Central memory CD4-positive, alpha-beta T cell (primary cell): ENCODE measurements at places on chromosomes 1 and 21.

GRCh38 chr1:53365437-53366063, 37.7 kb upstream of the LRP8 start:
- no peak for DNase-seq

- DNase-seq = no peak
Measured at GRCh38 chr1:89051300-89051954, 13.6 kb downstream of the GBP1 start.

- DNase-seq = no peak
Measured at GRCh38 chr1:220819467-220820026, 32.8 kb downstream of the MTARC1 start.

GRCh38 chr1:26789931-26790330, 2.2 kb downstream of the PIGV start:
- no peak for DNase-seq

DNA sequence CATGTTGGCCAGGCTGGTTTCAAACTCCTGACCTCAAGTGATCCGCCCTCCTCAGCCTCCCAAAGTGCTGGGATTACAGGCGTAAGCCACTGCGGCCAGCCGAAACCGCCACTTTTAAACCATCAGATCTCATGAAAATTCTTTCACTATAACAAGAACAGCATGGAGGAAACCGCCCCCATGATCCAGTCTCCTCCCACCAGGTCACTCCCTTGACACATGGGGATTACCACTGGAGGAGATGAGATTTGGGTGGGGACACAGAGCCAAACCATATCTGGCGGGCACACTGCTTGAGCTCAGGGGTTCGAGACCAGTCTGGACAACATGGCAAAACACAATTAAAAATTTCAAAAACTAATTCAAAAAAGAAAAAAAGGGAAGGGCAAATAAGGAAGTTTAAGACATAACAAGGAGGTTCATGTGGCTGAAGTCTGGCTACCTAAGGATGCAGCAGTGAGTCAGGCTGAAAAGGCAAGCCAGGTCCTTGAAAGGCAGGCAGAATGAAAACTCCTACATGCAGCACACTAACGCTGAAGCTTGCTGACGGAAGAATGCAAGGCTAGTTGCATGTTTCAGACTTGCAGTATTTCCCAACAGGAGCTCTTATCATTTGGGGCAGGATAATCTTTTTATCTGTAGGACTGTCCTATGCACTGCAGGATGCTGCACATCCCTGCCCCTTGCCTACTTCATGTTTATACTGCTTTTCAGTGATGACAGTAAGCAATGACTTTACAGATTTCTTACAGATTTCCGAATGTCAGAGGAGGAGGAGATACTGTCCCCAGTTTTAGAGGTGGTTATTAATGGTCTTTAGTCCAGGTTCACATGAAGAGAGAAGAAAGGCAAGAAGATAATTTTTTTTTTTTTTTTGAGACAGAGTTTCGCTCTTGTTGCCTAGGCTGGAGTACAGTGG, 49.3 kb downstream of the FBXO42 start:
- no peak for DNase-seq
